ENCODE measurements at places on chromosomes 5 and 9.

DNA sequence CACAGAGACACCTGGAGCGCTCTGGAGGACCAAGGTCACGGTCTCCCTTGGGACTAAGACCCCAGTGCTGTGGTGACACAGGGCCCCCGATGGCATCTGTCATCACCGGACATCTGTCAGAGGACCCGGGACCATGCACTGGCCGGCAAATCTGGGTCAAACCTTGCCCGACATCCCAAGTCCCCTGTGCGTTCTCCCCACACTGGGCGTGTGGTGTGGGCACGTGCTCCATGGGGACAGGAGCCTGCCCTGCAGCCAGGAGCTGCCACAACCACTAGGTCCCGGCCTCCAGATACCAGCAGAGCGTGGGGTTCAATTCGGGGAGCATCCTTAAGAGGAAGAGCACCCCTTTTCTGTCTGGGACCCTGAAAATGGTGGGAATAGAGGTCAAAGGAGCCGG lies 3.5 kb downstream of the AGPAT2 start:
- DNase-seq, result no peak

DNA sequence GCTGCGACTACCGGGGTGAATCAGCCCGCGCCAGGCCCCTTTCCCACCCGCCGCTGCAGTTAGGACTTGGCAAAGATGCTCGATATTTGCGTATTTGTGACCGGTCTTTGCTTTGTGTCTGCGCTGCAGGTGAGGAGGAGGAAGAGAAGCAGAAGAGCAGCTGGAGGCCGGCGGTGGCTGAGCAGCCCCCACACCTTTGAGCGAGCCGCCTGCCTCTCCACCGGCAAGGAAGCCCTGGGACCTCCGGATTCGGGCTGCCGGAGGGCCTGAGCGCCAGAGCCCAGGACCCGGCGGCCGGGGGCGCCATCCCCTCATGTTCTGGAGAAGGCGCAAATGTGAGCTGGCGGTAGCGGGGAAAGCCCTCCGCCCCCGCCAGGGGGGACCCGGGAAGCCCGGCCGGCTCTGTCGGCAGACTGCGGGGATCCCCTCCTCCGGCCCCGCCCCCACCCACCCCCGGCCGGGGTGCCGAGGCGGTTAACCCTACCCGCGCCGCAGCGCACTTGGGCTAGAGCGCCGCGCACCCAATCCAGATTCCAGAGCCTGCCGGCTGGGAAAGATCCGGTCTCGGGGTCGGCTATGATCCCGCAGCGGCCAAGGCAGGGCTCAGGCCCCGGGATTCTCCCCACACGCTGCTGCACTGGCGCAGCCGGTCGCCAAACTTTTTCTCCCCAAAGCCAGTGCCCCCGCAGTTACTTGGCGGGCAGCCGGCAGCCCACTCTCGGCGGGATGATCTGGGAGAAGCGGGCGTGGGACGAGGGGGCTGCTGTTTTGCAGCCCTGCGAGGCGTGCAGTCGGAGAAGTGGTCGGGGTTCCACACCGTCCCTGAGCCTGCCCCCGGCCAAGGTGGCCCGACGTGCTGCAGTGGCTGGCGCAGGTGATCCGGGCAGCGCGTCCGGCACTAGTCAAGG lies 800 bp upstream of the KCNN2 start:
- no peak for DNase-seq

DNA sequence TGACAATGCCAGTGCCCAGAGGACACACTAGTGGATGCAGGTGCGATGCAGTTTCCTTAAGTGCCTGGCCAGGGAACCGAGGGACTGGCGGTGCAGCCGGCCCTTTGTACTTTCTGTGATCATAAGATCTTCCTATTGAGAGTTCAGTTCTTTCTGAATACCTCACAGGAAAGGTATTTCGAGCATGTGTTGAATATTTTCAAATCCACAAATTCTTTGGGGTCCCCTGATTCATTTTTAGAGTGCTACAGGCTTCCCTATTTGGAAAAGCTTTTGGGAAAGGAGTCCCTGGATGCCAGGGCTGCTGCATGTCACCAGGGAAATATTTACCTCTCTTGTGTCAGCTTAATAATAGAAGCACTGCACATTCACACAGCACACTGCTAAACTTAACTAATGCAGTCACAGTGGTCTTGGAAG lies 281.5 kb downstream of the GADD45G start:
- no peak for DNase-seq

DNA sequence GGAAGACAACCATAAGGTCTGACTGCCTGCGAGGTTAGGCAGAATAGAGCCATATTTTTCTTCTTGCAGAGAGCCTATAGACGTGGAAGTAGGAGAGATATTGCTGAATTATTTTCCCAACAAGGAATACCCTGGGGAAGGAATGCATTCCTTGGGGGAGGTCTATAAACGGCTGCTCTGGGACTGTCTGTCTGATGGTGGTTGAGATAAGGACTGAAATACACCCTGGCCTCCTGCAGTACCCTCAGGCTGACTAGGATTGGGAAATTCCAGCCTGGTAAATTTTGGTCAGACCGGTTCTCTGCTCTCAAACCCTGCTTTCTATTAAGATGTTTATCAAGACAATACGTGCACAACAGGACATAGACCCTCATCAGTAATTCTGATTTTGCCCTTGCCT lies 617.5 kb upstream of the GRIN3A start:
- no peak for DNase-seq

DNA sequence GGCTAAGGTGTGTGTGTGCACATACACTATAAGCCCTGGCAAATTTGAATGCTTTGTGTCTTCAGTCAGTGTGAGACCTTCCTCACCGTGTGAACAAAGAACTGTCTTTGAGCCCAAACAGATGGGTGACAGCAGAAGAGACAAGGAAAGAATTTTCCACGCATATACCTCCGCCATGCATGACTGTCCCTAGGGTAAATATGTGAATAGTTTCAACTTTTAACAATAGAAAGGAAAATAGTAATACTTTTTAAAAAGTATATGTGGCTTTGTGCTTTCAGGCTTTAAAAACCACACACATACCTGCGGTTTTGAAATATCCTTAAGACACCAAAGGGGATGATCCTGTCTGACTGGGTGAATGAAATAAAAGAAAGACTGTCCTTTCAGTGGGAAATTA lies 438.6 kb upstream of the MPDZ start:
- no peak for DNase-seq

DNA sequence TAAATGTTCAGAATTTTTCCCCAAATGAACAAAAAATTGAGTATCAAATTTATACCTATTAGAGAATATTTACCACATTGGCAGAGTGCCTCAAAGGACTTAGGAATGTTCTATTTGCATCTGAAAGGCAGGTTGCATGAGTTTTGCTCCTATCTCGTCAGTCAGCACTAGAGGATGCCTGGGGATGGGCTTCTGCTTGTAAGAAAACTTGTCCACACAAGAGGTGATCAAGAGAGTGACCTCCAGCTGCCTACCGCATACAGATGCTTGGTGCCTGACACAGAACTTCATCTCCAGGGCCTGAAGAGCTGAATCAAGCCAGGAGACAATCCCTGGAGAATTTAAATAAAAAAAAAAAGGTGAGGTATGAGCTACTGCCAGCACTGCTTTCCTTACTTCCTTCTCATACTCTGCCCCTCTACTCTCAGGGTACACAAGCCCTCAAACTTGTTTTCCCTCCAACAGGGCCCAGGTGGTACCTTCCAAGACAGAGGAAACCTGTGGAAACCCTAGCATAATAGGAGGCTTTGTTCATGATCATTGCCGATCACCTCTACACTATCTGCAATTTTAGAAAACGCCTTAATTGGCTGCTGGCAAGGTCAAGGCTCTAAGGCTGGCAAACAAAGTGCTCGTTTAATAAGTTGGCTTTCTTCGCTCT lies 166.6 kb downstream of the ELAVL2 start:
- no peak for DNase-seq

- no peak for DNase-seq
These were observed 1108.3 kb upstream of the DMAC1 start for GRCh38 chr9:8907868-8908267.

DNA sequence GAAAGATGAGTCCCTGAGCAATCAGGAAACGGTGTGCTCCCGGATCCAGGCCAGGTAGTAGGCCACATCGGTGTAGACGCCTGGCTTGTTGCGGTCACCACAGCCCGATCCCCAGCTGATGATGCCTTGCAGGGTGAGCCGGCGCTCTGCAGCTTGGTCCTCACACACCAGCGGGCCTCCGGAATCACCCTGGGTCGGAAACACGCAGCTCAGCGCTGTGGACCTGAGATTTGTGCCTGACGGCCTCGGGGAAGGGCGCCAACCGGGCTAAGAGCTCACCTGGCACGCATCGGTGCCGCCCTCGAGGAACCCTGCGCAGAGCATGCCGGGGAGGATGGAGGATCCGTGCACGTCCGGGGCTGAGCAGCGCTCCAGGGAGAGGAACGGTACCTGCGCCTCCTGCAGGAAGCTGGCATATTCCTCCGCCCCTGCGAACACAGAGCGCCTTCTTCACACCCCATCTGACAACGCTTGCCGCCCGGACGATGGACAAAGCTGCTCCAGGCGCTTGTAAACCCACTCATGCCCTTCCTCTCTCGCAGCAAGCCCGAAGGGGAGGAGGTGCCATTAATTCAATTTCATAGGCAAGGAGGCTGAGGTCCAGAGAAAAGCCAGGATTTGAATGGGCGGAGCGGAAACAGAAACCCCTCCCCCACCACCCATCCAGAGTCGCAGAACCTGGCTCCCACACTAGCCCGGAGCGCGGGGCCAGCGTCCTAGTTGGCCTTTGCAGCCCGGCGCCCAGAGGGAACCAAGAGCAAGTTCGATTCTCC lies 2.0 kb upstream of the PFN3 start:
- peak; percentile 76 for DNase-seq

DNA sequence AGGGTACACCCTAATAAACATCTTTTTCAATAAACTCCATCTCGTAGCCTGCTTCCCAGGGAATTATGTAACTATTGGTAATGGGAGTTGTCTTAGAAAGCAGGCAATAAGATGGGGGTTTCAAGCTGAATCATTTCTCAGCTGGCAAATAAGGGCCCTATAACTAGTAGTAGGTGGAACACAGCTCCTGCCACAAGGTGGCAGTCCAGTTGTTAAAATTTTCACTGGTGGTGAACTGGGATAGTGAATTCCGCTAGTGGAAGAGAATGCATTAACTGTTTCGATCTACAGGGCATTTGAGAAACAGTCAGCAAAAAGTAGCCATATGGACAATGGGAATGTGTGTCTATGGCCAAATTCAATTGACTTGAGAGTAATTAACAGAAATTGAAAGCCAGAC lies 27.7 kb downstream of the PCDHB15 start:
- no peak for DNase-seq

DNA sequence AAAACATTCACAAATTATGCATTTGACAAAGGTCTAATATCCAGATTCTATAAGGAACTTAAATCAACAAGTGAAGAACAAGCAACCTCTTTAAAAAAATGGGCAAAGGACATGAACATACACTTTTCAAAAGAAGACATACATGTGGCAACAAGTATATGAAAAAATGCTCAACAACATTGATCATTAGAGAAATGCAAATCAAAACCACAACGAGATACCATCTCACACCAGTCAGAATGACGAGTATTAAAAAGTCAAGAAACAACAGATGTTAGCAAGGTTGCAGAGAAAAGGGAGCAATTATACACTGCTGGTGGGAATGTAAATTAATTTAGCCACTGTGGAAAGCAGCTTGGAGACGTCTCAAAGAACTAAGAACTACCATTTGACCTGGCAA lies 38.9 kb upstream of the TNFSF15 start:
- DNase-seq, result no peak

DNA sequence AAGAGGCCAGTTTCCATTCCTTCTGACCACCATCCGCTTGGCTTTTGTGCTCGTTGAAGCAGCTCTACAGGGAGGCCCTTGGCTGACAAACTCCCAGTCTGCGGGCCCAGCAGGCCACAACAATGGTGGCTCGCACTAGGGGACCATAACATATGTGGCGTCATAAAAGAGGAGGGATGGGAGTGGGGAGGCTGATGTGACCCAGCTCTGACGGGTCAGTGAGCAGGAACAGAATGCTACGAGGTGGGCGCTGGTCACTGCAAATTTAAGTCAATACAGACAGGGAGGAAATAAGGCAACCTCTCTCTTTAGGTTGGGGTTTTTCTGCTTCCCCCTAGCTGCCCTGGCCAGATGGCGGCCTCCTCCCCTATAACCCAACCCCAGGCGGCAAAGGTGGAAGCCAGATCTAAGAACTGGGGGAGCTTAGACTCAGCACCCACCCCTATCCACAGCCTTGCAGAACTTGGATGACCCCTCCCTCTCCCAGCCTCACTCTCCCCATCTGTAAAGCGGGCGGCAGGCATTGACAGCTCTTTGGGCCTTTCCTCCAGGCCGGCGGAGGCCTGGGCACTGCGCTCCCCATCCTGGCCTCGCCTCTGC lies 778 bp downstream of the FRRS1L start:
- no peak for DNase-seq

DNA sequence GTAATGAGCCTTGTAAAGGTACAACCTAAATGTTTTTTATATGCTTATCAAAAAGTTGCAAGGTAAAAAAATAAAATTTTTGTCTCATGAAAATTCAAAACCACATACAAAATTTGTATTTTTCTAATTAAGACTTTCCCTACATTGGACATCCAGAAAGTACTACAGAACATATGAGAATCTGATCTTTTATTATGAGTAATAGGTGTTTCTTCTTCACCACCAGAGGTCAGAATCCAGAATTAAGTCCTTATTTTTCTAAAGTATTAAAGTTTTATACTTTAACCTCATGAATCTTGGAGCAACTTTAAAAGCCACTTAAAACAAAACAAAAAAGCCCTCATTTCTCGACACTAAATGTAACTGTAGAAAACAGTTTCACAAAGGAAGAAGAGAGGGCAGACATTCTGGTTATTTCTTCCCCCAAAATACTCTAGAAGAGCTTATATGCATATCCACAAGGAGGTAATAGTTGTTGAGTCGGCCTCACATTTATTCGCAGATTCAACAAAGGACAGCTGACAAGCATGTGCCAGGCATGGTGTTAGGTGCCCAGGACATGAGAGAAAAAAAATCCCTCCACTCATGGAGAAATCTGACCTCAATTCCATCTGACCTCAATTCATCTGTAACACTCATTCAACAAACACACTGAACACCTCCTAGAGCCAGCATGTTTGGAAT lies 69.3 kb downstream of the MLLT3 start:
- DNase-seq, result no peak

DNA sequence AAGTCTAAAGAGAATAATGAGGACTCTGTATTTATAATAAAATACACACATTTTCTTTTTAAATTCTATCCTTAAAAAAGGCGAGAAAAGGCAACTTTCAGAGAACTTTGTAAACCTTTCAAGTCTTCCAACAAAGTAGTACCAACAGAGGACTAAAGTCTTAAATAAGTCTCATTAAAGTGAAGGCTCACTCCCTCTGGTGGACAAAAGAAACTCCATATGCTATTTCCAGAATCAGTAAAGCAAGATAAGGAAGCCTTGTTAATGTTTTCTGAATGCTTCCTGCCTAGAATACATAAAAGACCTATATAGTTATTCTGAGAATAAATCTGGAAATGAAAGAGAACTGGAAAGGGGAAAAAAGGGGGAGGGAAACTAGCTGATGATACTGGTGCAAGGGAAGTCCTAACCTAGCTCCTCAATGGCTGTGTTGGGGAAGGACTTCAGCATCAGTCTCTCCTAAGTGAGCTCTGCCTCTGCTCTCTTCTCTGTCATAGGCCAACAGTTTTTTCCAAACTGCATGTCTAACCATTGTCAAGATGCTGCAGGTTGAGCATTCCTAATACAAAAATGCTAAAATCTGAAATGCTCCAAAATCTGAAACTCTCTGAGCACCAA lies 7.2 kb downstream of the HMGCS1 start:
- DNase-seq, result no peak

GRCh38 chr5:117286813-117287212 lies 712.2 kb upstream of the SEMA6A start:
- DNase-seq, result no peak
